Peyer's patch (tissue), 4 donors: ENCODE measurements at places on chromosomes 12 and 14.

DNA sequence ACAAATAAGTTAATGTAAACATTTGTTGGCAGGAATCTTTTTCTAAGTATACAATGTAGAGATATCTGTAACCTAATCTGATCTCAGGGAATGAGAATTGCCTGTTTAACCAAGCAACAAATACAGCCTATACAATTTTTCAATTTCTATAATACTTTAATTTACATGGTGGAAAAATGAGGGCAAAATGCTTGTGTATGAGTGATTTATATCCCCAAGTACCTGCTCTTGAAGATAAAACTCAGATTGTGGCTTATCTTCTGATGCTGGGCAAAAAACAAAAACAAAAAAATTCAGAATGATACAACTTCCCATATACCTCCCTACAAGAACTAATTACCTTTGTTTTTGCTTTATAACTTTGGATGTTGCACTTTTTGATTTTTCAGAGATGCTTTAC lies 2.2 kb downstream of the CNOT2 start:
- H3K36me3 ChIP-seq, result peaks cover 6% of the 10 kb centered on the region
- no peak overlapping the region for H3K4me3 ChIP-seq
- H3K27me3 ChIP-seq, result no peaks in the 10 kb centered on the region
- peaks cover 19% of the 10 kb centered on the region for H3K4me1 ChIP-seq

GRCh38 chr14:50762001-50762930 lies 68.7 kb downstream of the NIN start:
- H3K4me3 ChIP-seq, result no peak overlapping the region
- no peak for DNase-seq
- no peak overlapping the region for H3K27ac ChIP-seq
- H3K27me3 ChIP-seq, result no peaks in the 10 kb centered on the region
- no peaks in the 10 kb centered on the region for H3K36me3 ChIP-seq

GRCh38 chr12:94532490-94533422 lies 73.1 kb upstream of the CEP83 start:
- peak; percentile 59 for DNase-seq
- H3K4me3 ChIP-seq, result no peak overlapping the region
- H3K4me1 ChIP-seq, result no peaks in the 10 kb centered on the region
- no peaks in the 10 kb centered on the region for H3K36me3 ChIP-seq
- no peaks in the 10 kb centered on the region for H3K27me3 ChIP-seq
- H3K27ac ChIP-seq, result no peak overlapping the region

DNA sequence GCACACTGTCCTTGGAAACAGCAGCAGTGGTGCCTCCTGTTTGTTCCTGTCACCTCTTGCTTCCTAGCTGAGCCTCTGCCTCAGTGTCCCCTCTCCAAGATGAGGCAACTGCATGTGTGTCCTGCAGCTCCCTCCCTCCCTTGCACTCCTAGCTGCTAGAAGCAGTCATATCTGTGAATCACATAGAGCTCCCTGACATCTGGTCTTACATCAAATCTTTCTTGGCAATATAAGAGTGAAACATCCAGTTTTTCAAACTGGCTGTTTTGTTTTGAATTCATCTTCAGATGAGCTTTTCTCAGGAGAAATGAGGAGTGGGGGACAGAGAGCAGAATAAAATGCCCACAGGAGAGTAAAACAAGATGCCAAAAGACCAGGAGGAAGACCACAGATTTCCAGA lies 103.7 kb downstream of the VCPKMT start:
- no peak overlapping the region for H3K27ac ChIP-seq
- H3K36me3 ChIP-seq, result no peaks in the 10 kb centered on the region
- H3K4me3 ChIP-seq, result no peak overlapping the region
- H3K27me3 ChIP-seq, result no peaks in the 10 kb centered on the region
- H3K4me1 ChIP-seq, result no peaks in the 10 kb centered on the region

GRCh38 chr14:75826599-75826998 lies 155.2 kb downstream of the TGFB3 start:
- H3K27me3 ChIP-seq, result no peaks in the 10 kb centered on the region
- no peak for DNase-seq
- no peak overlapping the region for H3K27ac ChIP-seq

- no peaks in the 10 kb centered on the region for H3K4me1 ChIP-seq
- H3K27me3 ChIP-seq, result no peaks in the 10 kb centered on the region
- no peaks in the 10 kb centered on the region for H3K36me3 ChIP-seq
- H3K27ac ChIP-seq, result no peak overlapping the region
Measured at GRCh38 chr14:57526942-57527341, 33.3 kb upstream of the CCDC198 start.
